Kidney epithelial cell (primary cell): ENCODE measurements at places on chromosomes 11 and 22. TPM values are rescaled to one million over a fixed set of nuclear protein-coding genes. Genes with fewer than 3 reads are reported as not detected.

Gene KCNK4
- not detected in 2 replicates for total RNA-seq

Gene FAM181B
- 0.38 and 0.48 TPM in 2 replicates for total RNA-seq

Gene SHANK2
- 12.5 and 16.0 TPM in 2 replicates for total RNA-seq

Gene PRODH
- total RNA-seq = 1.9 and 5.2 TPM in 2 replicates

Gene OR2AG2
- 0.04 and 0.27 TPM in 2 replicates for total RNA-seq

Gene C1QTNF4
- 2.1 and 7.1 TPM in 2 replicates for total RNA-seq

Gene C11orf16
- total RNA-seq = not detected in 2 replicates

Gene MPPED2
- 0.42 and 1.8 TPM in 2 replicates for total RNA-seq

Gene PTPN5
- total RNA-seq = 0.07 TPM in 1 of 2 replicates, not detected in the other

Gene MMP13
- total RNA-seq = 0.13 TPM in 1 of 2 replicates, not detected in the other

Gene SERPING1
- total RNA-seq = 18.2 and 21.6 TPM in 2 replicates

Gene CSKMT
- 3.4 and 4.0 TPM in 2 replicates for total RNA-seq

Gene PTGDR2
- not detected in 2 replicates for total RNA-seq

Gene SYT9
- 1.0 and 1.2 TPM in 2 replicates for total RNA-seq

Gene TMPRSS4
- total RNA-seq = 16.8 TPM in 2 replicates

Gene OR51B2
- total RNA-seq = not detected in 2 replicates

Gene NPTXR
- total RNA-seq = 2.4 and 5.4 TPM in 2 replicates

Gene SLC25A18
- 0.08 TPM in 1 of 2 replicates, not detected in the other for total RNA-seq

Gene TIGD3
- total RNA-seq = 0.89 and 1.3 TPM in 2 replicates

Gene TMEM191C
- 4.8 and 6.7 TPM in 2 replicates for total RNA-seq

Gene MS4A14
- not detected in 2 replicates for total RNA-seq

Gene CCDC81
- not detected in 2 replicates for total RNA-seq

Gene TRPC6
- not detected in 2 replicates for total RNA-seq

Gene SART1
- 32.6 and 37.2 TPM in 2 replicates for total RNA-seq

Gene CNTN5
- total RNA-seq = 0.29 TPM in 1 of 2 replicates, not detected in the other

Gene ME3
- 35.7 and 43.1 TPM in 2 replicates for total RNA-seq

Gene CYB5R2
- 14.2 and 17.2 TPM in 2 replicates for total RNA-seq

Gene FXYD2
- total RNA-seq = 5.0 and 7.5 TPM in 2 replicates

Gene MMP8
- not detected in 2 replicates for total RNA-seq

Gene DTX4
- total RNA-seq = 7.4 and 9.1 TPM in 2 replicates

Gene MYO7A
- 0.17 and 0.89 TPM in 2 replicates for total RNA-seq

Gene TH
- total RNA-seq = not detected in 2 replicates

Gene PRSS23
- total RNA-seq = 38.5 and 56.6 TPM in 2 replicates

Gene DCHS1
- total RNA-seq = 15.5 and 20.7 TPM in 2 replicates

Gene CD3E
- total RNA-seq = not detected in 2 replicates

Gene ACRV1
- total RNA-seq = not detected in 2 replicates

Gene TREH
- total RNA-seq = not detected in 2 replicates

Gene PDE2A
- total RNA-seq = 4.3 and 6.0 TPM in 2 replicates
